Motor neuron (in vitro differentiated cells): ENCODE measurements at places on chromosomes 16 and 17. TPM values are rescaled to one million over a fixed set of nuclear protein-coding genes. Genes with fewer than 3 reads are reported as not detected.

DNA sequence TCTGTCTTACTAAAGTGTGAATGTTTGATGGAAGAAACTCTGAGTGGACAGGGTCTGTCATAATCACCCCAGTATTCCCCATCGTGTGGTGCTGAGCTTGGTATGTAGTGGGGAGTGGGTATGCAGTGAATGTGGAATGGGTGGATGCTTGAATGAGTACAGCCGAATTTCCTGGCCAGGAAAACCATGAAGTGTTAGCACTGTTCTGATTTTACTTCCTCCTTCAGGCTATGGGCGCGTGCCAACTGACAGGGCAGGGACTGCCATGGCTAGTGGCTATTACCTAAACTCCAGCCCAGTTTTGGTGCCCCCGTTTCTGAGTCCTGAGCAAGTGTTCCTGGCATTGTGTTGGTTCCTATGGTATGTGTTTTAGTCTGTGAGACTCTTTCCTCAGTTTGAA is 48.6 kb downstream of the PRKCA start:
- no peak for ATAC-seq

DNA sequence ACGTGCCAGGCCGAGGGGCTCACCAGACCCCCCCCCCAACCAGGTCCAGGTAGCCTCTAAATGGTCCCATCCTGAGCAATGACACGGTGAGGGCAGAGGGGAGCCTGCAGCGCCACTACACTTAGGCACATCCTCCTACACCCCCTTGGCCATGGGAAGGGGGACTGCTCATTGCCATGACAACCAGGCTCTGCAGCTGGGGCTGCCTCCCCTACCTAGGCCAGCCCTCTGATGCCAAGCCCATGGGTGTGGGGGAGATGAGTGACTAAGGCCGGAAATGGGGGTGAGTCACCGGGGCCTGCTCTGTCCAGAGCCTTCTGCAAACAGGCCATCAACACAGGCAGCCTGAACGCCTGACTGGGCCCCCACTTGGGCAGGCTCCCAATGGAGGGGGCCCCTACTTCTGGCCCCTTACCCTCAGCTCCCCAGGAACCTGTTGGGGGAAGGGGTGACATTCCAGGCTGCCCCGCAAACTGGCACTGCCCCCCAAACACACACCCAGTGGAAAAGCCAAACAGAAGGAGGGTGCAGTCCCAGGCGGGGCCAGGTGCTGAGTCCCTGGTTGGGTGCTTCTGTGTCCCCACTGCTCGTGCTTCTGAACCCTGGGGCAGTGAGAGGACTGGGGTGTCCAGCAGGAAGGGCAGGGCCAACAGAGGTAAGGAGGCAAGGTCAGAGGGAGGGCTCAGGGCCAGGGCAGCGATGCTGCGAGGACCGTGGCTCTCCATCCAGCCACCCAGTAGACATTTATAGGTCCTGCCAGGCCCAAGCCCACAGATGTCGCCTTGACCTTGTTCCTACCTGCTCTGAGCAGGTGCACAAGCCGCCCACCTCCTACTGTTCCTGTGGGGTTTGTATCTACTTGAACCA is 8.2 kb downstream of the PLCD3 start:
- ATAC-seq: peak; percentile 81

- ATAC-seq: no peak
Observed at GRCh38 chr17:41777157-41777573, 9.3 kb downstream of the JUP start.

DNA sequence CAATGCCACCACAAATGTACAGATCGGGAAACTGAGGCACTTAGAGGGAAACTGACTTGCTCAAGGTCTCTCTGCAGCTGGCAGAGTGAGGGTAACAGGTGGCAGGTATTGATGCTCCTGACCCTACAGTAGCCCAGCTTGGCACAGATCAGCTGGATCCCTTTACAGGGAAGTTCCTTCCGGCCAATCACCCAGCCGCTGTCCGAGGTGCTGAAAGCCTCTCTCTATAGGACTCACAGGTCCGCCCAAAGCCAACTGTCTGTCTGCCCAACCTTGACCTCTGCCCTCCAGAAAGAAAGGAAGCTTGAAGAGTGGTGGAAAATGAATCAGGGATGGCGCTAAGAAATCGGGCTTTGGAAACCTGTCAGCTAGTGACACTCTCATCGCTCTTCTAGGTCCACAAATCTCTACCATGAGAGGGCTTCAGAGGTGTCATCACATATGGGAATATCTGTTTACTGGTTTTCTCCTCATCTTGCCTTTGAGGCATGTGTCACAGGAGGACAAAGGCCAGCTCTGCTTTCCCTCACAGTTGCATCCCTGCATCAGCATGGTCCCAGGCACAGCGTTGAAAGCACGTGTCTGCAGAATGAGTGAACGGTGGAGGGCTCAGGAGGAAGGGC is 246.2 kb downstream of the KATNIP start:
- no peak for ATAC-seq

DNA sequence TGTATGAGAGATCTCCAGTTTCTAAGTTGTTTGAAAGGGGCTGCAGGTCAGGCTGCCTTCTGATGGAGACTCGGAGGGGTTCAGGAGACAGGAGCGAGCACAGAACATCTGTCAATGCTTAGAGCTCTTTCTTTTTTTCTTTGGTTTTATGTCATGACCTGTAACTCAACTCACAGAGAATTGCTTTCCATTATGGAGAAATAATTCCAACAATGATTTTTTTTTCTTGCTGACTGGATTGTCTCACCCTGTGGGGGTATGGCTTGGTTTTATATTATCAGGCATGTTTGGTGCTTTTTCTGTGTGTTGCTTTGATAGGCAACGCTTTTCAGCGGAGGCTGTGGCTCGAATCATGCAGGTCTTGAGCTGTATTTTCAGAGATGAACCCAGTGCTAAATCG is 10.7 kb upstream of the KCNJ2 start:
- ATAC-seq: peak; percentile 47

GRCh38 chr17:13073018-13073417 is 55.2 kb upstream of the ELAC2 start:
- ATAC-seq: no peak

DNA sequence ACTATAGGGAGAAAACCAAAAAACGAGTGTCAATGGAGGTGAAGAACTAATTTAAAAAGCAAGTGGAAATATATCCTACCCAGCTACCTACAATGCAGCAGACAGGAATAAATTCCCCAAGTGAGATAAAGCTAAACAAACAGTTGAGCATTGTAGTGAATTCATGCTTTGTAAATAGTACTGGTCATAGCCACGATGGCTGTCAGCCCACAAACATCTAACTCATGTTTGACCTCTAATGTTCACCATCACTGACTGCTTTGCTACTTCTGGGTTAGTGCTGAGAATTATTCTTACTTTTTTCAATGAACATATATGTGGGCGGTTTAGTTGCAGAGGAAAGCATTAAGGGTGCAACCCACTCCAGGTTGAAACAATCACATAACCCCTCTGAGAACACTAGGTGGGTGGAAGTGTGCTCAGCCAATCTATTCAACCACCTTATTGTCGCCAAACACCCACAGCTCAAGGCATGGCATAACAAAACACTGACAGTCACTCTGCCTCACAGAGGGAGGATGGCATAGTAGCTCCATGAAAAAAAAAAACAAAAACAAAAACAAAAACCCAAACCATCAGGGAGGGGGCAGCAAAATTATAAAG is 264.1 kb downstream of the ZFHX3 start:
- ATAC-seq: no peak

- peak; percentile 93 for ATAC-seq
Observed at GRCh38 chr16:31568577-31569359, 41.1 kb downstream of the AHSP start.

- ATAC-seq: no peak
Observed at GRCh38 chr16:17225541-17225940, 245.2 kb downstream of the XYLT1 start.

- ATAC-seq: peak; percentile 80
Observed at GRCh38 chr16:22813948-22814710, at the start of gene HS3ST2. TSS of gene HS3ST2 (plus strand) at chr16:22814162. CDS start at chr16:22814611, 449 bp downstream.

GRCh38 chr17:17494870-17495535 is 1.2 kb downstream of the RASD1 start:
- no peak for ATAC-seq

DNA sequence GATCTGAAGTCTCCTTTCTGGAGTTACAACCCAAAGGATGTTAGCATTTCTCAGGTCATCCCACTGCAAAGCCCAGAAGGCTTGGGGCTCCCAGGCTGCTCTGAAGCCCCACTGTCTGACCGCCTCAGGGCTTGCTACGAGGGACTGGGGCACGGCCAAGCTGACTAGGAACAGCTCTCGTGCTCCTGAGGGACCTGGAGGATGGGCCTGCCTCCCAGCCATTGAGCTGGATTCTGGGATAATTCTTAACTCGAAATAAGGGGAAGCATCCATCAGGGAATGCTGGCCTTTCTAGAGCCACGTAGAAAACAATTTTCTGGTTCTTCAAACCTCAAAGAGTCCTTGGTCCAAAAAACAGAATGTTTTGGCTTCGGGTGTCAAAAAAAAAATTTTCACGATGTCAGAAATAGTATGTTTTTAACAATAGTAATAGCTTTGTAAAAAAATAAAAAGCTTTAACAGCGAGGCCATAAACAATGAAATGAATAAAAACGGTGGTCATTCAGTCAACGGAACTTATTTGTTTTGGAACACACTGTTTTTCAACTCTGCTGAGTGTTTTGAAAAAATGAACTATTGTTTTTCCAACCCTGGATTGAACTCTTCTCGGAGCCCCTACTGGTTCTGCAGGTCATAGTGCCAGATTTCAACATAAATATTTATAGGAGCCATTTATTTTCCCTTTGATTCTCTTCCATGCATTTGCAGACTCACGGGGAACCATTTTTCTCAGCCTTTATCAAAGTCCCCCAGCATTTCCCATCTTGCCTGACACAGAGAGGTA is 16.4 kb upstream of the HERPUD1 start:
- ATAC-seq: no peak

- ATAC-seq: no peak
Observed at GRCh38 chr16:57800200-57801097, 1.8 kb downstream of the KIFC3 start.

GRCh38 chr17:36657763-36658490 is 56.5 kb downstream of the MRM1 start:
- peak; percentile 41 for ATAC-seq

GRCh38 chr17:40112191-40112711 is 9.5 kb upstream of the MSL1 start:
- ATAC-seq: no peak

DNA sequence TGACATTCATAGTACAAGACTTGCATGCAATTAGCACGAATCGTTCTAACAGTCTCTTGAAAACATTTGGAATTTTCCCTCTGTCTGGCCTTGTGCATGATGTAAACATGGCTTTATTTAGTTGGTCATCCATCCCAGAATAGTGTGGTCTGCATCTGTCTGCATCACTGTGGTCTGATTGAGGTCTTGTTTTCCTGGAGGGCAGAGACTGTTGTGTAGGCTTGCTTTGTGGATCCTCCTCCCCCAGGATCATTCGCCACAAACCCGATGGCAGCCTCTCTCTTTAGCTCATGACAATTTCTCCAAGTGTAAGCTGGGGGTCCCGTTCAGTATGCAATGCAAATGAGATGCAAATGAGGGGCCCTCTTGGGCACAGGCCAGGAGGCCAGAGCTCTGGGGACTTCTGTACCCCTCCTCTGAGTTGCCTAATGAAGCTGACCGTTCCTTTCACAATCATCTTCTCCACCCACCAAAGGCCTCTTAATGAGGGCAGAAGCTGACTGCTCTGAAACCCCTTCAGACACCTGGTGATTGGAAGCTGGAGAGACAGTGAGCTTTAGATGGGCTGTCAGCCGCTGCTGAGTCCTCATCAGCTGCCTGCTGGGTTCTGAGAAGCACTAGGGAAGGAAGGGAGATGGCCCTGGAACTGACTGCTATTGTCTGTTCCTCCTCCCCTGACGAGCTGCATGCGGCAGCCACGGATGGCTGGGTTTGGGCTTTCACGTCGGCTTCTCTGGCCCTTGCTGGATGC is 201.2 kb upstream of the CACNG3 start:
- ATAC-seq: peak; percentile 64

DNA sequence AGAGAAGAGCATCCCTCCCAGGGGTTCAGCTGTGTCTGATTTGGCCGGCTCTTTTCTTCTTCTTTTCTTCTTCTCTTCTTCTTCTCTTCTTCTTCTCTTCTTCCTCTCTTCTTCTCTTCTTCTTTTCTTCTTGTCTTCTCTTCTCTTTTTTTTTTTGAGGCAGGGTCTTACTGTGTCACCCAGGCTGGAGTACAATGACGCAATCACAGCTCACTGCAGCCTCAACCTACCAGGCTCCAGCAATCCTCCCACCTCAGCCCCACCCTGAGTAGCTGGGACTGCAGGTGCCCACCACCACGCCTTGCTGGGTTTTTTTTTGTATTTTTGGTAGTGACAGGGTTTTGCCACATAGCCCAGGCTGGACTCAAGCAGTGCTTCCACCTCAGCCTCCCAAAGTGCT is 266.0 kb downstream of the SNX29 start:
- ATAC-seq: no peak

- ATAC-seq: no peak
Observed at GRCh38 chr16:52837251-52837650, 215.4 kb downstream of the CHD9NB start.

DNA sequence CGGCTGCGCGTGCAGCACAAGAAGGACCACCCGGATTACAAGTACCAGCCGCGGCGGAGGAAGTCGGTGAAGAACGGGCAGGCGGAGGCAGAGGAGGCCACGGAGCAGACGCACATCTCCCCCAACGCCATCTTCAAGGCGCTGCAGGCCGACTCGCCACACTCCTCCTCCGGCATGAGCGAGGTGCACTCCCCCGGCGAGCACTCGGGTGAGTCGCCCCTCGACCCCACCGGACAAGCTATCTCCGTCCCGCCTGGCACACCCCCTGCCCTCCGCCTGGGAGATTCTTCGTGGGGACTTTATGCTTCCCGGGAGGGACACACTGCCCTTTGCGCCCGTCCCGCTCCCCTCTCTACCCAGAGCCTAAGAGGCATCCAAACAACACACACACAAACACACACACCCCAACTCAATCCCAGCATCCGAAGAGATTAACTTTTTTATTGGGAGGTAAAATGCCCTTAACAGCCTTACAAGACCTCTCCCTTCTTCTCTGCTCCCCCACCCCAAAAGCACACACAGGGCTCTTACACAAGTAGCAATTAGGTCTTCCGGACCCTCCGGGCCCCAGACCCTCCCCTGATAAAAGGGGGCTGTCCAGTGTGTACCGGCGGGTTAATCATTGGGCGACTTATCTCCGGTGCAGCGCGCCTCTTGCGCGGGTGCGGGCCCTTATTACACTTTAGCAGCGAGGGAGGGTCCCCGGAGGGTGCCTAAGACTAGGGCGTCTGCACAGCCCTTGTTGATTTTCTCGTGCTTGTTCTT is 2.1 kb downstream of the SOX9 start:
- ATAC-seq: no peak

- ATAC-seq: no peak
Observed at GRCh38 chr17:82092628-82092994, 5.4 kb downstream of the FASN start.

The IGFALS gene
- 0.38 and 0.64 TPM in 2 replicates for total RNA-seq

The KLHL10 gene
- 0.21 and 0.74 TPM in 2 replicates for total RNA-seq

The SRL gene
- total RNA-seq: 0.20 and 0.32 TPM in 2 replicates

The LRRC37A gene
- 12.5 and 15.1 TPM in 2 replicates for total RNA-seq

The B3GNT9 gene
- total RNA-seq: 7.7 and 8.0 TPM in 2 replicates

The EFTUD2 gene
- 31.6 and 44.6 TPM in 2 replicates for total RNA-seq
